Activated naive CD4-positive, alpha-beta T cell treated with Interleukin-2 at 50 U/mL for 16 hours (primary cell): ENCODE measurements at places on chromosomes 4 and X.

DNA sequence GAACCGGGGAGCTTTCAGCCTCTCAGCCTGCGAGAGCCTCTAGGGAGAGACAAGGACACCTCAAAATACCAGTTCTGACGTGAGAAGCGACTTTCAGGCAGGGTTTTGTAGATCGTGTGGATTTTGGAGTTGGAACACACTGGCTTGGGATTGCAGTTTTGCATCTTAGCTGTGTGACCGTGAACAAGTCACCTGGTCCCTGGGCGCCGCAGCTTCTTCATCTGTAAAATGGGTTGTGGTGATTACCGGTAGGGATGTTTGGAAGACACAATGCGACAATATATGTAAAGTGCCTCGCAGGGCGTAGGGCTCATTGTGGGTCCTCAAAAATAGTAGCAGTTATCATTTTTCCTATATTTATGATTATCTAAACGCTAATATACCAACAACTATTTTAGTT is 43.7 kb upstream of the STOX2 start:
- DNase-seq: no peak

- no peak for DNase-seq
Observed at GRCh38 chr4:139131209-139131870, 45.7 kb downstream of the ELF2 start.

GRCh38 chr4:19194672-19195071 is 1057.0 kb upstream of the SLIT2 start:
- no peak for DNase-seq

DNA sequence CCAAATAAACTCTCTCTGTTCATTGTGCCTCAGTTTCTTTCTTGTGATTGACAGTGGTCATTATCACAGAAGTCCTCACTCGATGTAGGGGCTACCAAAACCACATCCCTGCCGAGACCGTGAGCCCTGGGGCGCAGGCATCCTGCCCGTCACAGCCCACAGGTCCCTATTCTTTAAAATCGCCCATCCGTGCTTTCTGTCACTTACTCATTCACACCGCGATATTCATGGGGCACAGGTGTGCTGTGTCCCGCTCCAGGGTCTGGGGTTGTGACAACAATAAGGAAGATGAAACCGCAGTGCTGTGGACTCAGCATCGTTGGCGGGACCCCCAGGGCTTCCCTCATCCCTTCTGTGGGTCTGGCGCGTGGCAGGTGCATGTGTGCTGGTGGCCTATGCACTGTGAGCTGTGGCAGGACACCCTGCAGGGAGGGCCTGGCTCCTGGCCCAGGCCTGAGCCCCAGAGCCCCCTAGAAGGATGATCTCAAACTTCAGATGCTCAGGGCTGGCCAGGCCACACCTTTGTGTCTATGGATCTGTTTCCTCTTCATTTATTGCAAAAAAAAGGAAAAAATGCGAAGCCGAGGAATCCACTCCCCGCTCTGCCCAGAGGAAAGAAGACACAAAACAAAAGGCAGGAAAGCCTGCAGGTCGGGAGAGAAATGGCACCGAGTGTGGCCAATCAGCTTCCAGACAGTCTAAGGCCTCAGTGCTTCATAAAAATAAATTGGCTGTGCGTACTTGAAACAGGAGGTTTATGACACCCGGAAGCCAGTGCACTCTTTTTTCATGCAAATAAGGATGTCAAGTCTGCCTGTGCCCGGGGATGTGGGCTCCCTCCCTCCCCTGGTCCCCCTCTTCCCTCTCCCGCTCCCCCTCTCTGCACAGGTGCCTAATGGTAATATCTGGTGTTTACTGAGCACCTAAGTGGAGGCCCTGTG is 109.5 kb upstream of the ADRA2C start:
- DNase-seq: no peak

DNA sequence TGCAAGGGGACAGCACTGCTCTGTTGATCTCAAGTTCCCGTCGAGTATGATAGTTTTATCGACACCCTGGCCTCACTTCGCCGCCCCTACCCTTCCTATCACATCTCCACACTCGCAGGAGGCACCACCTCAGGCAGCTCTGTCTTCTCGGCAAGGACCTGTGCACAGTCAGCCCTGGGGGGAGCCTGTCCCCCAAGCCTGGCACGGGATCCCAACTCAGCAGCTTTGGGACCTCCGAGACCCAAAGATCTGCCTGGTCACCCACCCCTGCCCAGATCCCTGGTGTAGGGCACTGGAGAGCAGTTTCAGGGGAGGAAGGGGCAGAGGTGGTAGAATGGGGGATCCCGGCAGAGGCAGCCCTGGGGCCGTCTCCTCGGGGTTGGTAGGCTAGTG is 18.0 kb upstream of the UBA1 start:
- no peak for DNase-seq

GRCh38 chr4:102687373-102687981 is 73.3 kb downstream of the MANBA start:
- no peak for DNase-seq
